Stimulated activated CD4-positive, alpha-beta T cell treated with anti-CD3 and anti-CD28 coated beads, TNF-alpha, amount 100 ng/mL, for 24 hours (primary cell): ENCODE measurements at places on chromosomes 6 and 20.

- DNase-seq, result no peak
These were observed 4.3 kb downstream of the VSX1 start for GRCh38 chr20:25077610-25078169.

DNA sequence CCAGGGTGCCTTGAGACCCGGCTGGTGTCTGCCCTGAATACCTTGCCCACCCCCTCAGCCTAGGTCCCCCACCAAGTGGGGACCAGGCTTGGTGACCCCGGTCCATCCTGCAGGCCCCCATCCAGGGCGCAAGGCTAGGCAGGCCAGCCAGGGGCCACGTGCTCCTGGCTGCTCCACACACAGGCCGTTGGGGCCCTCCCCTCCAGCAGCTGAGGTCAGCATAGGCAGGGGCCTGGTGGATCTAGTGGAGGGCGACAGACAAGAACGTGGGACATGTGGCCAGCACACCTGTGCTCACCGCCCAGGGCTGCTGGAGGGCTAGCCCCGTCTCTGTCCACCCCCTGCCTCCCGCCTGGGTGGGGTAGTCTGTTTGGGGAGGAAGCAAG lies 7.5 kb upstream of the HRH3 start:
- no peak for DNase-seq

DNA sequence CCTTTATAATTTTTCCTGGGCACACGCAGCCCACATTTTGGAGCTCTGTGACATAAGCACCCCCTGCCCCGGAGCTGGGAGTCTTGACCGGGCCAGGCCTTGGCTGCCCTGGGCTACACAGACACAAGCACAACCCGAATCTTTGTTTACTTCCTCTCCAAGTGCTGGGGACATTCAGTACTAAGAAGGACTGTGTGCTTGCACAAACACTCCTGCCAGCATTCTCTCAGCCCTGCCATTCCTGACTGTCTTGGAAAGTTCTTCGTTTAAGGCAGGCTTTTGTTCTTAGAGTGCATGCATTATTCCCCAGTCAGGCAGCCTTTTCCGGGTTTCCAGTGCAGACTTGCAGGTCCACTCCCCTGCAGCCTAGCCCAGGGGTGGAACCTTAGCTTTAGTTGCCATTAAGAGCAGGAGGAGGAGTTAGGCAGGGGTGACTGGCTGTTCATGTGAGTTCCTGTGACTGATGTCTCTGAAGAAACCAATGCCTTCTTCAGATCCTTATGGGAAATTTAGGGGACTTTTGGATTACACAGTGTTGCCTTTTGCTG lies 28.6 kb downstream of the FOXO3 start:
- DNase-seq, result no peak

DNA sequence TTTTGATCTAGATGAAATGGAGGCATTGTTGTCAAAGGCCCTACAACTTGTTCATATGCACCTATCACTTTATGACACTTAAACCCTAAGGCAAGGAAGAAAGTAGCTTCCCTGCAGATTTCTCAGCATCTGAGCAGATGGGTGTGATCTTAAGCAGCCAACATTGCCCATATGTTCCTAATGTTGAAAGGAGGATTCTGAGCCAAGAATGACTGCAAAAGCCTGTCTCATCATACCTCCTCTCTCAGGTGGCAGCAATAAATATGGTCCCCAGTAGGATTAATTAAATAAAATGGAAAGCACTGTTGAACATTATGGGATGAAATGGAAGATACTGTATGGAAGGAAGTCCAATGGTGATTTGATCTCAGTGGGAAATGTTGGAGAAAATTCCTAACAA lies 538.1 kb upstream of the MAN1A1 start:
- DNase-seq, result no peak

DNA sequence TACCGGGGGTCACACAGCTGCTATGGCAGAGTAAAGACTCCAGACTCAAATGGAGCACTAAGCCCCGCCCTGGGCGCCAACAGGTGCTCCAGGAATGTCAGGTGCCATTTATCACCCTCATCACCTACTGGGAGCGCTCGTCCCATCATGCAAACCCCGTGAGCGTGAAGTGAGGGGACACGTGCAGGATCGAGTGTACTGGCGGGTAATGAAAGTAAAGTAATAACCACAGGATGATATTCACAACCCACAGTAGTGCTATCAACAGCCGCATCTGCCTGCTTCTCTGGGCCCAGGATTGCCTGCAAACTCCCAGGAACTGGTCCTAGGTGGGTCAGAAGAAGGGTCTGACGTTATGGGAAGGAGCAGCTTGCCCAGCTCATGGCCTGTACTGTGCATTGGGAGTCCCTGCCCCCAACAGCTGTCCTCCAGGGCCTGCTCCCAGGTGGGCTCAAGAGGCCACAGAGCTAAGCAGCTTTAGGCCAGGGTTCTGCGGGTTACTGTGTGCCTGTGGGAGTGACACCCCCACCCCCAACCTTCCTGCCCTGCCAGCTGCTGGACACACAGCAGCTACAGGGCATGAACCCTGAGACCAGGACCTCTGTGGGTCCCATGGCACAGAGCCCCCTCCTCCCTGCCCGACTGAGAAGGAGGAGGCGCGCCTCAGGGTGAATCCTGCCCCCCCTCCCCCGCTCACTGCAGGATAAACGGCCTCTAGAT lies 120.5 kb upstream of the SULF2 start:
- no peak for DNase-seq

DNA sequence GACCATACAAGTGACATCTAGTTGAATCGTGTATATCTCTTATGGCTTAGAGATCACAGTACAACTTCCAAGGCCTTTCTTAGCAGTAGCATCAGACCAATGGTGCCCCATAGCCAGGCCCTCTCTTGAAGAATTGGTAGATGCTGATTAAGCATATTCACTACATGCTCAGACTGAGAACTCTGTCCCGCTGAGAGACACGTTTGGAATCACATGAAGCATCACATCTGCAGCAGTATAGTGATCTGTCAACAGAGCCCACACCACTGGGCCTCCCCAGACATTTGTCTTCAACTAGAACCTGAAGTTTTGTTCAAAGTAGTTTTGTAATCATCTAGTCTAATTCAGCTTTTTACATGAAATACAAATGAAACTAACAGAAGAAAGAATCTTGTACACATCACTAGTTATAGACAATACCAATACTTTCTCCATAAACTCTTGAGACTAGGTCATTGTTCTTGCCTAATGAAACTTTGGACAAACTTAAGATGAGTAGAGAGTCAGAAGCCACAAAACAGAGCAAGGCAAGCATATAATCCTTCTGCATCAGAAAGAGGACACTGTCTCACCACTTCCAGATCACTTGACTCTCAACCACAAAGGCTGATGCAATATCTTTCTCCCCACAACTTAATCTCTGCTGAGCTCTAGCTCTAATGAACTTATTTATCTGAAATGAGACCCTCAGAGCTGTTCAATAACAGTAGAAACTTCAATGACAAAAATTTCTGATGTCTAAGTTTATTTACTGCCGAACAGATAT lies 182.7 kb downstream of the TBX18 start:
- no peak for DNase-seq

DNA sequence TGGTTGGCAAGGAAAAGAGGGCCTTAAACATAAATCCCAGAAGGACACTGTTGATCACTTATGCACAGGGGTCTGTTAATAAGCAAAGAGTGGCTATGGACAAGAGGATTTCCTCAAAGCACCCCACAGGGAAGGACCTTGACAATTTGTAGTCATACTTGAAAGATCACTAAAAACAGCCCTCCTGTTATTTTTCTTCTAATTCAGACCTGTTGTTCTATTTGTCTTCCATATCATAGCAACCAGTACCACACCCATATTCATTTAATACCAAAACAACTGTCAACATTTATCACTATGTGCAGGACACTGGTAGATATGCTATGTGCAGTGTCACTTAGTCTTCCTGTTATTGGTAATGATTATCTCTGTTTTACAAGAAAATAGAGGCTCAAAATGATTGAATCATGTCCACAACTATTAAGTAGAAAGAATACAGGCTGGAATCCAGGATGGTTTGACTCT lies 3.2 kb upstream of the DYNLRB1 start:
- no peak for DNase-seq

GRCh38 chr6:11407414-11407813 lies 130.1 kb upstream of the TMEM170B start:
- DNase-seq, result no peak

DNA sequence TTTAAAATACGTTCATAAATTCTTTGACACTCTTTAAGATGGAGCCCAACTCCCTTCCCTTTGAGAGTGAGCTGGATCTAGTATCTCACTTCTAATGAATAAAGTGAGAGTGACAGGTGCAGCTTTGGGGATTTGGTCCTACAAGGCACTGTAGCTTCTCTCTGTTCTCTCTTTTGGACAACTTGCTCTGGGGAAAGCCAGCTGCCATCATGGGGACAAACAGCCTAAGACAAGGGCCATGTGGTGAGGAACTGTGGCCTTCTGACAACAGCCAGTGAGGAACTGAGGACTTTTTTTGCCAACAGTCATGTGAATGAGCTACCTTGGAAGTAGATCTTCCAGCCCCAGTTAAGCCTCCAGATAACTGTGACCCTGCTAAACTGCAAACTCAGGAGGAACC lies 272.8 kb upstream of the AGPAT4 start:
- DNase-seq, result no peak
